ENCODE measurements at places on chromosomes 12 and 14. TPM values are rescaled to one million over a fixed set of nuclear protein-coding genes. Genes with fewer than 3 reads are reported as not detected.

GRCh38 chr12:49537752-49538509 is 899 bp upstream of the KCNH3 start:
- DNase-seq: no peak

Gene PRH2
- total RNA-seq: not detected

DNA sequence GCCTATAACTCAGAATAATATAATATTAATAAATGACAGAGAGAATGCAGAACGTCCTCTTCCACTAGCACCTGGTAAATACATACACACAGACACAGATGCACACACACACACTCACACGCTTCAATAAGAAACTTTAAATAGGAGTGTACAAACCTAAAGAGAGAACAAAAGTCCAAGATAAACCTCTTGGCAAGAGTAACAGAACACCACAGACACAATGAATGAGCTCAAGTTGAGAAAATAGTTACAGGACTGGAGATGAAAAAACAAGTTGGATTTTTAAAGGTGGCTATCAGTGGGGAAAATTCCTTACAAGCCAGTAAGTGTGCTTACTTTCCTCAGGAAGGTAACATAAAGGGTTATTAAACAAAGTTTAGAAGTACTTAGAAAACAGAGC is 35.2 kb downstream of the CRY1 start:
- no peak for DNase-seq

DNA sequence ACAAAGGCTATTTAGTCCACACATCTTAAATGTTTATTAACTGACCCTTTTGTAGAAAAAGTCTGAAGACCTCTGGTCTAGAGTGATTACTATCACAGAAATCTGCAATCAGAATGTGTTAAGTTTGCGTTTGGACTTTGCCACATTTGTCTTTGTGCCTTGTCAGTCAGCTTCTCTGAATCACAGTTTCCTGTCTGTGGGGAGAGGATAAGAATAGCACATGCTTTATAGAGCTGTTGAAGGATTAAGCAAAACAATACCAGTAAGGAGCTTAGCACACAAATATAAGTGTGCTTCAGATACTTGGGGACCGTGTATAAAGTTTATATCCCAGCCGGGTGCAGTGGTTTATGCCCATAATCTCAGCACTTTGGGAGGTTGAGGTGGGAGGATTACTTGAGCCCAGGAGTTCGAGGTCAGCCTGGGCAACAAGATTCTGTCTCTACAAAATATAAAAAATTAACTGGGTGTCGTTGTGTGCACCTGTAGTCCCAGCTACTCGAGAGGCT is 63.0 kb upstream of the BTG1 start:
- DNase-seq: peak; percentile 81

DNA sequence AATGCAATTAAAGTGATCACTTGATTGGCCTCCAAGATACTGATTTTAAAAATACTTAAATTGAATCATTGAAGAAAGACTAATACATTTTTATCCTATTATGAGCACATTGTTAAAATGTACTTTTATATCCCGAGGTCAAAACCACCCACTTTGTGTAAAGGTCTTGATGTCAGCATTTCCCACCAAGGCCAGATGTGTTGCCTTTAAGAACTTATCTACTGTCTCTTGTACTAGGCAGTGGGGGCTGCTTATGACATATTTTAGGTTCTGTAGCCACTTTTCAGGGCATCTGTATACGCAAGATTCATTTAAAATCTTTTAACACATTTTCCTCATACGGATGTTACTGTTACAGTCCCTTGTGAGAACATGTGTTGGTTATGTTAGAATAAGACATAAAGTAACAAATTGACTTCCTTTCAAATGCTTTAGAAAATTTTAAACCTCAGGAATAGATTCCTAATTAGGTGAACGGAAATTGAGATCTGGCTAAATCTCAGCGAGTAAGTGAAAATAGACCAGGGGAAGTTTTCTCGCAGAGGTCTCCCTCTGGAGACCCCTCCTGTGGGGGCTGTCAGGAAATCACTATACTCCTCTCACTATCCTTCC is 456.2 kb downstream of the ADAMTS20 start:
- no peak for DNase-seq

DNA sequence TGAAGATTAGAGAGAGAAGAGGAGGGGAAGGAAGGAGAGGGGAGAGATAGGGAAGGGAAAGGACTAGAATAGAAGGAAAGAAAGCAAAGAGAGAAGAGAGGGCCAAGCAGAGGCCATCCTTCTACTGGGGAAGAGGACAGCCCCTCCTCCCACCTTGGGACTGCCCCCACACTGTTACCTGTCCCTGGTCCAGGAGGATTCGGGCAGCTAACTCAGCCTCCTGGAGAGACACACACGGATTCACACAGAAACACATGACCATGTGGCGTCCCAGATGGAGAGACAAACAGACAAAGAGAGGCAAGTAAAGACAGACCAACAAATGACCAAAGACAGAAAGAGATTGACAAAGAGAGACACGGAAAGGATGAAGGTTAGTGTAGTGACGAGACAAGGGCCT is 2.2 kb downstream of the NDRG2 start:
- DNase-seq: no peak

GRCh38 chr12:50618864-50619609 is 114.3 kb downstream of the DIP2B start:
- no peak for DNase-seq

Gene KRT1
- total RNA-seq: not detected

GRCh38 chr14:32171469-32171868 is 30.4 kb upstream of the RNU6-7 start:
- DNase-seq: no peak

Gene FERMT2
- 62.7 TPM for total RNA-seq

Gene SLC6A13
- 0.72 TPM for total RNA-seq

GRCh38 chr12:107229827-107230226 is 136.5 kb upstream of the CRY1 start:
- DNase-seq: no peak

DNA sequence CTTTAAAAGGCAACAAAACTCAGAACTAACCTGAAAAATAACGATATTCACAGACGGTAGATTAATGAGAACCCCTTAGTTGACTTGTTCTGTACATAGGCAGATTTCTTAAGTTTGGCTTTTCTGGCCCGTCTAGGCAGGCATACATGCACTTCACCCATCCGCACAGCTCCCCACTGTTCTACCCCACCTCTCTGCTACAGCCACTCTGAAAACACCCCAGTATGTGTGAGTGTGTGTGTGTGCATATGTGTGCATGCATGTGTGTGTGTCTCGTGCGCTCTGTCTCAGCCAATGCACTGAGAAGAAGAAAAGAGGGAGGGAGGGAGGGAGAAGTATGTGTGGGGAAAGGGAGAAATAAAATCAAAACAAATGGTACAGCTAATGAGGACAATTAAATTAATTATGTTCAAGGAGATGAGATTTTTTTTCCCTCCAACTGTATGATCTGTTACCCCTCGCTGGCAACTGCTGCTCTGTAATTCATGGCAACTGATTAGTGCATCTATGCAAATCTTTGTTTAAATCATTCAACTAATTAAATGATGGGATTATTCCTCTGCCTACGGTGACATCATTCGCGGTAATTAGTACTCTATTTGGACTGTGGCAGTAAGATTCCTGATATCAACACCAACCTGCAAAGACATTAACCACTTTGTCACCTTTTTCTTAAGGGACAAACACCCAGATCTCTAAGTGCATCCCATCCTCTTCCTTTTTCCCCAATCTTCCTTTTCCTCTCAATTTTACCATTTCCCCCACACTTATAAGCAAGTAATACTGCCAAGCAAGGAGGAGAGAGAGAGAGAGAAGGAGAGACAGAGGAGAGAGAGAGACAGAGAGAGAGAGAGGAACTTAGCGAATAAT is 2.2 kb upstream of the LMO3 start:
- no peak for DNase-seq

DNA sequence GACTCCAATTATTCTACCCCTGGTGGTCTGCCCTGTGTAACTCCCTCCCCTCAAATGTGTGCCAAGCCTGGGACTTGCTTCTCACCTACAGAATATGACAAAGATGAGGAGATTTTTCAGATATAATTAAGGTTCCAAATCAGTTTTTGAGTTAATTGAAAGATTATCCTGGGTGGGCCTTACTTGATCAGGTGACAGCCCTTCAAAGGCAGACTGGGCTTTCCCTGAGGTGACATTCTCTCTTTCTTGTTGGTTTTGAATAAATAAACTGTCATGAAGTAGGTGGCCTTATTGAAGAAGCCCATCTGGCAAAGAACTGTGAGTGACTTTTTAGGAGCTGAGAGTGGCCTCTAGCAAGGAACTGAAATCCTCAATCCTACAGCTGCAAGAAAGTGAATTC is 106.0 kb downstream of the BRMS1L start:
- no peak for DNase-seq

GRCh38 chr12:988646-989045 is 2.4 kb upstream of the ERC1 start:
- peak; percentile 11 for DNase-seq

DNA sequence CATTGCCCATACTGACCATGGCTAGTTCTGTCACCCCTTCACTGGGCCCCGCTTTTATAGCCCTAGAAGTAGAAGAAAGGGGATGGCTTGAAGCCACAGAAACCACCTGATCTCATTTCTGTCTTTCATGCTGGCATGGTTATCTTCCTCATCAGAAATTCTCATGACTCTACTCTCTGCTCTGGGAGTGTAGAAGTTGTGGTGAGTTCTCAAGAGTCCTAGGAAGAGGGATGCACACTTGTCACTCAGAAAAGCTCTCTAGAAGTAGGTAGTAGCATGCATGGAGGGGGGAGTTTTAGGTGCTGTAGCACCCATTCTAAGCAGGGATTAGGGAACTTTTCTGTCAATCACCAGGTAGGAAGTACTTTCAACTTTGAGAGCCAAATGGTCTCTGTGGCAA is 6.1 kb upstream of the CMA1 start:
- no peak for DNase-seq

Gene MGST1
- 415 TPM for total RNA-seq
